Kidney (tissue), 22 donors: ENCODE measurements at places on chromosomes 3 and 15. TPM values are rescaled to one million over a fixed set of nuclear protein-coding genes. Genes with fewer than 3 reads are reported as not detected.
A peak's percentile ranks its signal among the peaks of the same experiment; 100 is the strongest.

- H3K4me1 ChIP-seq, result no peaks in the 10 kb centered on the region
- no peak overlapping the region for H3K27ac ChIP-seq
Measured at GRCh38 chr3:129312021-129312639, 33.5 kb downstream of the HMCES start.

DNA sequence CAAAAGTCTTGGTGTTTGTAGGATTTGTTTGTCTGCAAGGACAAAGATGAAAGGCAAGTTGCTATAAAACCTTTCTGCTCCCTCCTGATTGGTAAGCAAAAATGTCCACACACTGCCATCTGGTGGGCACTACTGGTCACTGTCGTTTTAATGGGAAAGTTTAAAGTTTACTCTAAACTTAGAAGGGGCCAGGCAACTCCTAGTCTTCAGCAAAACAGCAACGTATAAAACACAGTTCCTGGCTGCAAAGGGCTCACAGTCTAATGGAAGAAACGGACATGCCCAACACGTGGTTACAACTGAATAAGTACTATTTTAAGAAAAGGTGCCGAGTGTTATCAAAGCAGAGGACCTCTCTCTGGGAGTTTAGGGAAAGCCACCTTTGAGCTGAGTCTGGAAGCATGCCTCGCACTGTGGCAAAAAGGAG lies 23.7 kb upstream of the TPRG1 start:
- DNase-seq, result peak; percentile 82
- no peaks in the 10 kb centered on the region for H3K36me3 ChIP-seq
- no peaks in the 10 kb centered on the region for H3K27me3 ChIP-seq
- no peaks in the 10 kb centered on the region for H3K4me1 ChIP-seq

DNA sequence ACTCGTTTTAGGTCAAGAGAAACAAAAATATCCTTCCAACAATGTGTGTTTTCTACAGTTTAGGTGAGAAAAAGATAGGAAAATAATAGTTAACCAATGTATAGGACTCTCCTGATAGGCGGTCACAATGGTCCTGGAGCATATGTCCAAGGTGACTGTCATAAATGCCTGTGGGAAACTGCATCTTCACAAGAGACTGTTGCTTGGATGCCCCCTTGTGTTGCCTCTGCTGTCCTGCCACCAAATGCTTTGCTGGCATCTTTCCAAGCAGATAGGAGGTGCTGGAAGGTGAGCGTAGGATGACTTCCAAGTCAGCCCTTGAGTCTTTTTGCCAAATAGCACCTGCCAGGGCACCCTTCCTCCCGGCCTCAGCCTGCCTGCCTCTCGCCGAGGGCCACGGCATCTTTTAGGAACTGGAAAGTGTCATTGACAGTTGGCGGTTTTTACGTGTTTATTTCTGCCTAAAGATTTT lies 24.1 kb upstream of the SACM1L start:
- H3K36me3 ChIP-seq, result no peaks in the 10 kb centered on the region
- H3K27me3 ChIP-seq, result no peaks in the 10 kb centered on the region
- peak overlapping the region; percentile 40 for H3K4me3 ChIP-seq
- H3K27ac ChIP-seq, result no peak overlapping the region
- peaks cover 2% of the 10 kb centered on the region for H3K4me1 ChIP-seq

DNA sequence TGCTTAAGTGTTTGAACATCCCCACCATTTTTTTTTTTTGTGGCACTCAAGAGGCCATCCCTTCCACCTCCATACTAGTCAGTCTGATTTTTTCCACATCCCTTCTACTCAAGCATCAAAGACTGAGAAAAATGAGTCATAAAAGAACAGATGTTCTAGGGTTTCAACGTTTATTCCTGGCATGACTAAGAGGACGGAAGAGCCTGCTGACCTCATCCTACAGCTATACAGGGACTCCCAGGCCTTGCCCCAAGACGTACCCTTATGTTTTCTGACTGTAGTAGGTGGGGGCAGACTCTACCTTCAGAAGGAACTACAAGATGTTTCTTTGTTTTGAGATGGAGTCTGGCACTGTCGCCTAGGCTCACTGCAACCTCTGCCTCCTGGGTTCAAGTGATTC lies 3.3 kb upstream of the ITPKA start:
- H3K36me3 ChIP-seq, result no peaks in the 10 kb centered on the region
- no peaks in the 10 kb centered on the region for H3K27me3 ChIP-seq
- no peak for DNase-seq
- no peak overlapping the region for H3K4me3 ChIP-seq
- no peak overlapping the region for H3K27ac ChIP-seq

DNA sequence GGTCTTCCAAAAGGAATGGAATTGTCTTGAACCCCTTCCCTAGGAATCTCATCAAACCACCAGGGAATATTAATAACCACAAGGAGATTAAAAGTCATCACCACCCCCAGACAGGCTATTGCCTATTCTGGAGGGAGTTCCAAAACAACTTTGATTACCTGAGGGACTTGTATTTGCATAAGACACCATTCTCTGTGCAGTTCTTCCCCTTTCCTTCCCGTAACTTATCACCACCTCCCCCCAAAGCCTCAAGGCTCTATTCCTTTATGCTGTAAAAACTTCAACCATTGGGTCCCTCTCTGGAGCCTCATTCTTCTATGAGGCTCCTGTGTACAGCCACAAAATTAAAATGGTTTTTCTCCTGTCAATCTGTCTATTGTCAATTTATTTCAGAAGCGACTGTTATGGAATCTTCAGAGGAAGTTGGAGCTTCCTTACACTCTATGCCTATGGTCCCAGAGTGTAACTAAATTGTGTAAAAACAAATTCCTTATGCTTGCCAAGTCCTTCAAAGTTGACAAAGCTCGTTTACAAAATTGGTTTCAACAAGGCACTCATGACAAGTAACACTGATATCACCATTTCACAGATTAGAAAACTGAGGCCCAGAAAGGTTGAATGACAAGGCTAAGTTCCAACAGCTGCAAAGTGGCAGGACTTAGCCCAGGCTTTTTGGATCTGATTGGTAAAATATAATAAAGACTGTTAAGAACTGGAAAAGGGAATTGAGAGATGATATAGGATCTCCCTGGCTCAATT lies 68.3 kb upstream of the HERC1 start:
- H3K27ac ChIP-seq, result no peak overlapping the region
- H3K4me1 ChIP-seq, result no peaks in the 10 kb centered on the region
- no peaks in the 10 kb centered on the region for H3K36me3 ChIP-seq
- no peak overlapping the region for H3K4me3 ChIP-seq
- H3K27me3 ChIP-seq, result no peaks in the 10 kb centered on the region

- no peak for DNase-seq
- H3K36me3 ChIP-seq, result no peaks in the 10 kb centered on the region
- H3K27ac ChIP-seq, result no peak overlapping the region
- H3K27me3 ChIP-seq, result no peaks in the 10 kb centered on the region
- H3K4me1 ChIP-seq, result peaks cover 7% of the 10 kb centered on the region
Measured at GRCh38 chr15:91860498-91860897, 7.0 kb downstream of the SLCO3A1 start.

DNA sequence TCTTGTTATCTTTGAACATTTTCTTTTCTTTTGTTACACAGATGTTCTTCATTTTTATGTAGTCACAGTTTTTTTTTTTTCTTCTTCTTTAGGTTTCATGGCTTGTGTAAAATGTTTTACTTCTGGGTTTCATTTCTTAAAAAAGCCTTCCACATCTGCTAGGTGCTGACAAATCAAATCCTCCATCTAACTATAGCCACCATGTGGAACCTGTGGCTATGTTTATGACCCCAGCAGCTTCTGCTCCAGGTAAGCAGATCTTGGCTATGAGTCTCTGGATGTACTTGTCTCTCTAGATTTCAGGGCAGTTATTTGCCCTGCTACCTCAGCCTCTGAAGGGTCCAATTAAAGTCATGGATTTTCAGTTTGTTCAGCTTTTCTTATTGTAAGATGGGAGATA lies 44.5 kb downstream of the OXSM start:
- no peaks in the 10 kb centered on the region for H3K36me3 ChIP-seq
- no peaks in the 10 kb centered on the region for H3K27me3 ChIP-seq
- no peak overlapping the region for H3K27ac ChIP-seq
- DNase-seq, result no peak
- H3K4me3 ChIP-seq, result no peak overlapping the region

GRCh38 chr3:106381286-106381938 lies 512.6 kb upstream of the CBLB start:
- no peaks in the 10 kb centered on the region for H3K4me1 ChIP-seq
- H3K27me3 ChIP-seq, result no peaks in the 10 kb centered on the region
- no peaks in the 10 kb centered on the region for H3K36me3 ChIP-seq

DNA sequence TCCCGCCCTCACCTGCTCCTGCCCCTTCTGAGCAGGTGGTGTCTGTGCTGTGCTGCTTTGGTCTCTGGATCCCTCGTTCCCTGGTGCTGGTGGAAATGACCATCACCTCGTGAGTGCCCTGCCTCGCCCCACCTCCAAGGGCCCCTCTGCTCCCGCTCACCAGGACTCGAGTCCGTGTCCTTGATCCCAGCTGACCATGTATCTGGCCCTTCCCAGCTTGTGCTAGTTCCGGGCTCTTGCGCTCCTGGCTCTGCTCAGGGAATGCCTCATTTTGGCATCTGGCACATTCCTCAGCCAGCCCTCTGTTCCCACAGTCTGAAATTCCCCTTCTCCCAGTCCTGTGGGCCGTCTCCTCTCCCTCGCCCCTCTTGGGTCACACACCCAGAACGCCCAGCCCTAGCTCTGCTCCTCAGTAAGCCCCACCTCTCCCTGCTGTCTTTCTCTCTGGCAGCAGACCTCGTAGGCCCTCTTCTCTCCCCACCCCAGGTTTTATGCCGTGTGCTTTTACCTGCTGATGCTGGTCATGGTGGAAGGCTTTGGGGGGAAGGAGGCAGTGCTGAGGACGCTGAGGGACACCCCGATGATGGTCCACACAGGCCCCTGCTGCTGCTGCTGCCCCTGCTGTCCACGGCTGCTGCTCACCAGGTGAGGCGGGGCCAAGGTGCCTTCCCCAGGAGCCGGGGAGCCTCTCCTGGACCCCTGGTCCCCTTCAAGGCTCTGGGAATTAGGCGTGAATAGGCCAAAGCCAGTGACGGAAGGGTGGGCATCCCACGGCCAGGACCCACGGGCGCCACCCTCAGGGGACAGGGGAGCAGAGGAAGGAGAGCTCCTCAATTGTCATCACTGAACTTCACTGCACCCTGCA lies 11.5 kb downstream of the SLC51A start:
- H3K4me3 ChIP-seq, result no peak overlapping the region
- DNase-seq, result peak; percentile 25
- no peaks in the 10 kb centered on the region for H3K36me3 ChIP-seq
- H3K4me1 ChIP-seq, result no peaks in the 10 kb centered on the region
- no peaks in the 10 kb centered on the region for H3K27me3 ChIP-seq
- H3K27ac ChIP-seq, result no peak overlapping the region

- no peaks in the 10 kb centered on the region for H3K27me3 ChIP-seq
- no peak overlapping the region for H3K27ac ChIP-seq
- peak; percentile 31 for DNase-seq
- no peaks in the 10 kb centered on the region for H3K36me3 ChIP-seq
- H3K4me1 ChIP-seq, result no peaks in the 10 kb centered on the region
- no peak overlapping the region for H3K4me3 ChIP-seq
Measured at GRCh38 chr3:174125267-174125824, 727.8 kb downstream of the NLGN1 start.

DNA sequence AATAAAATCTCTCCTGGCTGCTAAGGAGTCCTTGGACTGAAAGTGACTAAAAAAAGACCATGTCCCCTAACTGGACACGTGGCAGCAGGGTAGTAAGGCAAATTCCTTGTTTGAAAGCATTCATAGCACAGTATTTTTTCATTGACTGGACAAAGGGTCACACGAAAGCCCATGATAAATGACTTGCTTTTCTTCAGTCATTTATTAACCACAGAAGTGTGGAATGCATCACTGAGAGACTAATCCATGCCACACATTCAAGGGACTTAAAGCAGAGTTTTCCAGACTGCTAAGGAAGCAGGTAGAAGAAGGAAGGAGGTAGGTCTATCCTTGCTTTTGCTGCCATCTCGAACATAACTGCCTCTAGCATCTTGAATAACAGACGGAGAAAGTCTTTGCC lies 31.2 kb downstream of the CASR start:
- H3K4me3 ChIP-seq, result no peak overlapping the region
- DNase-seq, result no peak
- H3K27me3 ChIP-seq, result no peaks in the 10 kb centered on the region
- H3K36me3 ChIP-seq, result no peaks in the 10 kb centered on the region
- H3K4me1 ChIP-seq, result no peaks in the 10 kb centered on the region

DNA sequence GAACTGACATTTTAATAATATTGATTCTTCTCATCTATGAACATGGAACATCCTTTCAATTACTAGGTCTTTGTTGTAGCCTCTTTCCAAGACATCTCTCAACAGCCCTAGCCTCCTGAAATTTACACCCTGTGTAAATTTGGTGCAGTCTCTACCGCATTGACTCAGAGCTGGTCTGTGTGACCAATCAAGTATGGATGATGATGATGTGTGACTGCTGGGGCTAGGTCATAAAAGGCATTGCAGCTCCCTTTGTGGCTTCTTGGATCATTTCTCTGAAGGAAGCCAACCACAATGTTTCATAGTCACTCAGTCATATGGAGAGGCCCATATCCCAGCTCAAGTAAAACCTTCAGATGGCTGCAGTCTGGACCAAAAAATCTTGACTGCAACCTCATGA lies 62.1 kb upstream of the FAM3D start:
- H3K27ac ChIP-seq, result no peak overlapping the region
- DNase-seq, result no peak
- H3K27me3 ChIP-seq, result no peaks in the 10 kb centered on the region
- no peaks in the 10 kb centered on the region for H3K36me3 ChIP-seq

DNA sequence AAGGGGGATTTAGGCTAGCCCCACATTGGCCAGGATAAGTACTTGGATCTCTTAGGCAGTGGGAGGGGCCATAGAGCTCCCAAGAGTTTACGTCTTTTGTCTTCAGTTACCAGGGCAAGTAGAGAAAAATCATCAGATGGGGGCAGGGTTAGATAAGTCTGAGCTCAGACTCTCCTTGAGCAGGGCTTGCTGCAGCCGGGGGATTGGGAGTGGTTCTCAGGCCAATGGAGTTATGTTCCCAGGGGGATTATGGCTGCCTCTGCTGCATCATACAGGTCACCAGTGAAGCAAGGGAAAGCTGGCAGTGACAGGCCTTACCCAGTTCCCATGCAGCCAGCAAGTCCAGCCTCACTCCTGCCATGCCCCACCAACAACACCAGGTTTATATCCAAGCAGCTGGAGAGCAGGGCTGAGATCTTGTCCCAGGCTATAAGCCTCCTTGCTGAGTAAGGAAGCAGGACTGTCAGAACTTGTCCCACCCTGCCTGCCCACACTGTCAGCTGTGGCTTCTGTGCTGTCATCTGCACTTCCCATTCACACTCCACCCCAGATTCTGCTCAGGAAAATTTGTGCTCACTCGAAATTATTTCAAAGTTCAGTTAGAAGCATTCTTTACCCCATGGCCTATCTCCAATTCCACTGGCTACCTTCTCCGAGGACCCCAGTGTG lies 215.3 kb downstream of the FAM43A start:
- no peaks in the 10 kb centered on the region for H3K36me3 ChIP-seq
- H3K27ac ChIP-seq, result no peak overlapping the region
- no peaks in the 10 kb centered on the region for H3K27me3 ChIP-seq
- H3K4me1 ChIP-seq, result no peaks in the 10 kb centered on the region
- no peak overlapping the region for H3K4me3 ChIP-seq

GRCh38 chr3:152209776-152210175 lies 59.0 kb upstream of the MBNL1 start:
- no peaks in the 10 kb centered on the region for H3K27me3 ChIP-seq
- H3K4me1 ChIP-seq, result no peaks in the 10 kb centered on the region
- no peak overlapping the region for H3K4me3 ChIP-seq
- no peak for DNase-seq
- H3K36me3 ChIP-seq, result no peaks in the 10 kb centered on the region

FILIP1L gene
- polyA plus RNA-seq, result 5.5 TPM

CRYGS gene
- 3.7 TPM for polyA plus RNA-seq
